Ascending aorta (tissue), 2 donors: ENCODE measurements at places on chromosomes 7 and 10. TPM values are rescaled to one million over a fixed set of nuclear protein-coding genes. Genes with fewer than 3 reads are reported as not detected.
A peak's percentile ranks its signal among the peaks of the same experiment; 100 is the strongest.

DNA sequence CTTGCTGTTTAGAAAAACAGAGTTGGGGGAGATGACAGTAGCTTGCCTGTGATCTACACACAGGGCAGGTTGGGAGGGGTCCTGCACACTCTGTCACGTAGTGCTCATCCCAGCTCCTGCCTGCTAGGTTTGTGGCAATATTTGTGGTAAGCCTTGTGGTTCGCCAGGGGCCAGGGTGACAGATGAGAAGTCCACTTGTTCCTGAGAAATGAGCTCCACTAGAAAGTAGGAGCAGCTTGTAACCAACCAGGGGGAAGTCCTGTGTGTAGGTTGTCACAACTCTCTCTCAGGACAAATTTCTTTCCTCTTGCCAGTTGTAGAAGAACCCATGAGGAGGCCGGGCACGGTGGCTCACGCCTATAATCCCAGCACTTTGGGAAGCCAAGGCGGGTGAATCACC is 147.0 kb downstream of the TCF7L2 start:
- DNase-seq = no peak

- no peak for DNase-seq
Measured at GRCh38 chr10:31887850-31888249, 40.8 kb downstream of the ARHGAP12 start.

Gene RASA4B
- 143 TPM for total RNA-seq

Gene CDH23
- total RNA-seq = 40.9 TPM

- DNase-seq = no peak
Measured at GRCh38 chr10:31219306-31219705, 99.7 kb upstream of the ZEB1 start.

DNA sequence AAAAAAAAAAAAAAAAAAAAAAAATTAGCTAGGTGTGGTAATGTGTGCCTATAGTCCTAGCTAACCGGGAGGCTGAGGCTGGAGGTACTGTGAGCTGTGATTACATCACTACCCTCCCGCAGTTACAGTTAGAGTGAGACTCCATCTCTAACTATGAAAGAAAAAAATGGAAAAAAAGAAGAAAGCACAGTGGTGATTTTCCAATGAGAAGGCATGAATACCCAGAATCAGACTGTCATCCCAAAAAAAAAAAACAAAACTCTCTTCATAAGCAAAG is 269.9 kb upstream of the MKLN1 start:
- no peak for DNase-seq

GRCh38 chr10:5816170-5816569 is 2.9 kb upstream of the GDI2 start:
- DNase-seq = no peak

- DNase-seq = no peak
Measured at GRCh38 chr7:40463446-40463845, 328.6 kb downstream of the SUGCT start.

GRCh38 chr10:112375721-112376395 is 1.9 kb downstream of the ACSL5 start:
- peak; percentile 73 for DNase-seq

DNA sequence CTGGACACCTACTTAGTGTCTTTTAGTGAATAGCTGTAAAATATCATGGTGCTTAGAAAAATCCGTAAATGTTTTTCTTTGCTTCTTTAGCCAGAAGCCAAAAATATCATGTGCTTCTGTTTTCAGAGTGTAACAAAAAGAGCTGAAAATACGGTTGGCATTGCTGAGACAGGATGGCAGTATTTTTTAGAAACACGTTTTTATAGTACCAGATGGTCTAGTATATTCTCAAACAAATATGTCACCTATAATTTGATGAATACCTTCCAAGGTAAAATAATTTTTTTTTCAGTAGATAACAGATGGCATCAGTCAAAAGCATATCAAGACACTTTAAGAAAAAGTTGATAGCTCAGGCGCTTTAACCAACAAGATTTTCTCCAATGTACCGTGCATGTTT is 326.6 kb downstream of the PHF14 start:
- DNase-seq = no peak
